ENCODE measurements at places on chromosomes 4 and X. TPM values are rescaled to one million over a fixed set of nuclear protein-coding genes. Genes with fewer than 3 reads are reported as not detected.

SPIN2A gene
- 0.71 TPM for total RNA-seq

CYBB gene
- total RNA-seq: 4.2 TPM

TMEM150C gene
- total RNA-seq: 7.2 TPM

SLC25A43 gene
- total RNA-seq: 6.9 TPM

DNA sequence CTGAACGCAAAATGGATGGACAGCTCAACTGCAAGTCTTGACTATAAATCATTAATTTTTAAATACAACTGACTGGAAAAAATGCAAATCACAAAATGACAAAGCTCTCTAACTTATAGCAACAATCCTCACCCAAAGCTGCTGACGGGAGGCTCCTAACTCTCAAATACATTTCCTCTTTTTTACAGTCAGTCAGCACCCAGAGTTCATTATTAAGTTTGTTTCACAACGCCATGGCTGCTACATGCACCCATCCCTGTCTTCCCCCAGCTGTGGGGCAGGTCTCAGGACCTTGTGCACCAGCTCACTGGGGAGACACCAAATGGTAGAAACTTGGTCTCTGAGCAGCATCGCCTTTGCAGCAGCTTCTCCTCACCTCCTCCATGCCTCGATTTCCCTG lies 97.6 kb downstream of the SLC34A2 start:
- DNase-seq: no peak
